CD4-positive, alpha-beta T cell treated with Interleukin-15 for 4 hours (primary cell): ENCODE measurements at places on chromosomes 6 and 20.
A peak's percentile ranks its signal among the peaks of the same experiment; 100 is the strongest.

GRCh38 chr20:36466089-36466488 lies 75.2 kb upstream of the MYL9 start:
- DNase-seq = no peak

DNA sequence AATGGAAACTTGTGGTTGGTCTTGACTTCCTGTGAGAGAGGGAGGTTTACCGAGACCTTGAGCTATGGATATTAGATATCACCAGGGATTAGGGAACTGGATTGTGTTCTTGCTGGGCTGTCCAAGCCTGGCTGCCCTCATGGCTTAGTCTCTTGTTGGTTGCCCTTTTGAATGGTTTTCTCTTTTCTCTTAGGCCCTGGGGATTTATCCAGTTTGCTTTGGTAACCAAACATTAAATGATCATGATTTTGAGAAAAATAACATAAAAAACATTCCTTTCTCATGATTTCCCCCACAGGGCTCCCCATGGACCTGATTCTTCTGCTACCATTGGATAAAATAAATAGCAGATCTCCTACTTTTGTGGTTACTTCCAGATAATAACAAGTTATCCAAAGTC lies 306.4 kb upstream of the RNF217 start:
- no peak for DNase-seq

GRCh38 chr20:19129306-19129705 lies 83.1 kb upstream of the SLC24A3 start:
- no peak for DNase-seq

DNA sequence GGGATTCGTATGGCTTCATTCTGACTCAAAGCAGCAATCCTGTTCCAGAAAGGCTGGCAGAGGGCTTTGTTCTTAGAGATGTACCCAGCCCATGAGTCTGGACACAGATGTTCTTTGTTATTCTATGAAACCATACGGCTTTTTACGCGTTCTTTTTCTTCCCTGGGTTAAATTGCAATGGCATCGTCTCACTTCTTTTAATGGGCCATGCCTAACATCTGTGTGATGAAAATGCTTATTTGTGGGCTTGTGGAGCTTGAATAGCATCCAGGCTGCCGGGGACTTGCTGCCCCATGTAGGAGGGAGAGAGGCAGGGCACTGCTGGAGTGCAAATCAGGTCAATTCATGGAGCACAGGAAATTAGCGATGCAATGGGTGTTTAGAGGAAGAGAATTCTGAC lies 19.4 kb downstream of the FAM50B start:
- no peak for DNase-seq

DNA sequence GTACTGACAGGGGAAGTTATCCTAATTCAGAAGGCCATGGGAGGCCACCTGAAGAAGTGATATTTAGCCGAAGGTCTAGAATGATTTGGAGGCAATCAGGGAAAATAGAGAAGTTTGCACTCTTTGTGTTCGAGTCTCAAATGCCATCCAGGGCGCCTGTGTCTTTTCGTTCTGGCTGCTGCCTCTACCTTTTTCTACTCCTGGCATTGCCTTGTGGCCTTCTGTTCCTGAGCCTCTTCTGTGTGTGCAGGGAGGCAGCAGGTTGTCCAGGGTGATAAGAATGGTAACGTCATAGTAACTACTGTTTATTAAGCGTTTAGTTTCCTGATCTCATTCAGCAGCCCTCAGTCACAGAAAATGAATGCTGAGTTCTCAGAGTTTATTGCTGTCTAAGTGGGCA lies 252.1 kb downstream of the FARS2 start:
- no peak for DNase-seq

- DNase-seq = peak; percentile 65
Observed at GRCh38 chr6:13336553-13336952, 8.2 kb upstream of the TBC1D7 start.

DNA sequence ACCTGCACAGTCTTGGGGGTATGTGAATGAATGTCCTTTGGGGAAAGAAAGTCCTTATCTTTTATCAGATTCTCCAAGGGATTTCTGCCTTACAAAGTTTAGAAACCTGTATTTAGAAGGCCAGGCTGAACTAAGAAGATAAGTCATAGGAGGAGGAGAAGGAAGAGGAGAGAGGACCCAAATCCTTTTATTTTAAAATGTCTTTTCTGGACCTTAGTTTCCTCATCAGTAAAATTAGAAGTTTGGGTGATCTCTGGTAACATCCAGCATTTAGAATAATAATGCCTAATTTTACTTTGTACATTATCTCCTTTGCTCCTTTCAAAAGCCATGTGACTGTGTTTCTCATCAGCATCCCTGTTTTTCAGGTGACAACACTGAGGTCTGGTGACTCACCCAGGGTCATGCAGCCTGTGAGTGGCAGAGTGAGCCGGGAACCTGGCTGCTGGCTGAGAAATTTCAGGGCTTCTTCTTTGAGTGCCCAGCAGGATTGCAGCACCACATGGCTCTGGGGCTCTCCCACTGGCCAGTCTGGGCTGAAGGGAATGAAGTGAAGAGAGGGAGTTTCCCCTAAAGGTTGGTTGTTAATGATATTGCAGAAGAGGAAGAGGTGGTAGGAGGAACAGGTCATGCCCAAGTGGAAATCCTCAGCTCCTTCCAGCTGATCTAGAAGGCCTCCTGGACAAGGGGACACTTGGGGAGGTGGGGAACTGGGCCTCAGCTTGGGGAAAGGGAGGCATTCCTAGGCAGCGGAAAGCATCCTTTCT lies 34.0 kb downstream of the VEGFA start:
- no peak for DNase-seq

DNA sequence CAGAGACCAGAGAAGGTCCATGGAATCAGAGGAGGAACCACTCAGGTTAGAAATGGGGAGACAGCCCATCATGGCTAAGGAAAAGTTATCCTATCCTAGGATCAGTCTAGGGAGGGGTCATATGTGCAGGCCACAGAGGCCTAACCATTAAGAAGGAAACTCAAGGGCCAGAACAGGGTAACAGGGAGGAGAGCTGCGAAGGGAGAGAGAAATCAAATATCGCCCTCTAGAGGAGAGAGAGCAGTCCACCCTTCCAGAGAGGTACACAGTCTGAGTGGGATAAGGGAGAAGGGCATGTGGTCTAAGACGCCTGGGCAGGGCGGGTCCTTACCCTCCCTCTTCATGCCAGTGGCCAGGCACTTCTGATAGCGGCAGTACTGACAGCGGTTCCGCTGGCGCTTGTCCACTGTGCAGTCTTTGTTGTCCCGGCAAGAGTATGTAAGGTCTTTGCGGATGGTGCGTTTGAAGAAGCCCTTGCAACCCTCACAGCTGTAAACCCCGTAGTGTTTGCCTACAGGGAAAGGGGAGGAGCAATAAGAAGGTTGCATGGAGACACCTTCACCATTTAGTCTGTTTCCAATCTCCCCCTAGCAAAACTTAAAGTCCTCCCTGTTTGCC lies 2.9 kb downstream of the RXRB start:
- peak; percentile 57 for DNase-seq

DNA sequence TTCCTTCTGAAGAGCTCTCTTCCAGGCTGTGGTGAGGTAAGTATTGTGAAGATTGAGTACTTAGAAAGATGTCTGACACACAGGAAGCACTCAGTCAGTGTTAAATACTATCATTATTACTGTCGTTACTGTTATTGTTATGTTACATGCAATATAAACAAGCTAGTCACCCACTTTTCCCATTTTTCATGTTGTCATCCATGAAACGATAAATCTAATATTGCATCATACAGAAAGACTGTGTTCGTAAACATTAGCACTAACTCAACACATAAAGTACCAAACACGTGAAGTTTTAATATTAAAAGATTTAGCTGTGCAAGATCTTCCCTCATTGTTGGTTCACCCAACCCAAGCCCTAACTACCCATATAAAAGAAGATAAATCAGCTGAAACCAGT lies 109.2 kb upstream of the NRSN1 start:
- no peak for DNase-seq

GRCh38 chr20:62985444-62985778 lies 21.4 kb downstream of the BHLHE23 start:
- no peak for DNase-seq

- no peak for DNase-seq
Observed at GRCh38 chr20:51660672-51661608, 107.2 kb downstream of the ATP9A start.

- peak; percentile 35 for DNase-seq
Observed at GRCh38 chr6:43308101-43308989, at the start of gene CRIP3. CRIP3 (minus strand) TSS chr6:43308826; CDS start chr6:43308792, 34 bp downstream.

DNA sequence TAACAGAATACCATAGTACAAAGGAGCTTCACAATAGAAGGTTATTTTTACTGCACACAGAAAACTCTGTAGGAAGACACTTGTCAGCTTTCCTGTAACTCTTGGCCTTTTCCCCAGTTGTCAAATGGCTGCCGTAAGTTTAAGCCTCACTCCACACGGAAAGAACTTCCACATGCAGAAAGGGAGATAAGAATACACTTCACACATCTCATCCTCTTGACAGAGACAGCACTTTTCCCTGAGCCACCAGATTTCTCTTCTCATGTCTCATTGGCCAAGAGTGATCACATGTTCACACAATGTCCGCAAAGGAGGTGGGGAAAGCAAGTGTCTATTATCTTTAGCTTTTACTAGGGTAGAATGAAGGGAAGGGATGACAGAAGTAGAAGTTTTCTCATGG lies 540.7 kb downstream of the HAO1 start:
- no peak for DNase-seq

GRCh38 chr6:106883808-106884262 lies 90.7 kb downstream of the CD24 start:
- no peak for DNase-seq

DNA sequence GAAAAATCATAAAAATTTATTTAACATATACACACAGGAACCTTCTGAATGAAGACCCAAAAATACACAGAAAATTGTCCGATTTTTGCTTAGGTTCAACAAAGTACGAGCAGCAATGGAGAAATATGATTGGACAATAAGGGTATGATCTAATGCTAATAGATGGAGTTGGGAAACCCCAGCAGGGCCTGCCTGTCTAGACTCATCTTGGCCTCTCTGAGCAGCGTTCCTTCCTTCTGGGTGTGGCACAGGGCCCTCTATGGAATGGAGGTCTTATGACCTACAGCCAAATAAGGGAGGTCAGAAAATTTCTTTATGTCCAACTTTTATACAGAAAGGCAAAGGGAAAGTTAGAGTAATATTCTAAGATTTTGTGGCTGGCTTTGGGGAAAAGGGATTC lies 27.7 kb upstream of the ENPP4 start:
- no peak for DNase-seq

- DNase-seq = no peak
Observed at GRCh38 chr6:136067731-136068341, 182.3 kb downstream of the MTFR2 start.

- DNase-seq = no peak
Observed at GRCh38 chr6:134529921-134530320, 212.0 kb upstream of the SGK1 start.

GRCh38 chr6:7132398-7133035 lies 24.8 kb downstream of the RREB1 start:
- DNase-seq = no peak

DNA sequence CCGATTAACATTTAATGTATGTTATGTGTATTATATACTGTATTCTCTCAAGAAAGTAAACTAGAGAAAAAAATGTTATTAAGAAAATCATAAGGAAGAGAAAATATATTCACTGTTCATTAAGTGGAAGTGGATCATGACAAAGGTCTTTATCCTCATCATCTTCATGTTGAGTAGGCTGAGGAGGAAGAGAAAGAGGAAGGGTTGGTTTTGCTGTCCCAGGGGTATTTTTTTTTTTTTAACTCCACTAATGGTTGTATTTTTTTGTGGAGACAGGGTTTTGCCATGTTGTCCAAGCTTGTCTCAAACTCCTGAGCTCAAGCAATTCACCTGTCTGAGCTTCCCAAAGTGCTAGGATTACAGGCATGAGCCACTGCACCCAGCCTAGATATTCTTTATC lies 11.0 kb downstream of the ECT2L start:
- no peak for DNase-seq

GRCh38 chr6:124792386-124792785 lies 169.9 kb upstream of the RNF217 start:
- no peak for DNase-seq

- DNase-seq = peak; percentile 59
Observed at GRCh38 chr20:58870293-58871014, 17.9 kb downstream of the GNAS start.

DNA sequence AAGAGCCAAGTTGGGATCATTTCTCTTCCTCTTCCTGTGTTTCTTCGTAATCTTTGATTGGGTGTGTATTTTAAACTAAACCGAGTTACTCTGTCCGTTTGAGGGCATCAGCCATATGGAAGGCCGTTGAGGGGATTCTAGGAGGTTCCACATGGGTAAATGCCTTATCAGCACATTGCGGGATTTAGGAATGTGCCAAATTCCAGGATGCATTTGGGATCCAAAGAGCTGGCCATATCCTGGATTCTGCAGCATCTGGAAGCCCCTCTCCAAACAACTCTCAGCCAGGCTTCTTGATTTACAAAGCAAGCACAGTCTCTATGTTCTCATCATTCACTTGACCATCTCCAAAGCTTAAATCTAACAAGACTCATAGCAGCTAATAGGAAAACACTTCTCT lies 67.6 kb upstream of the RIN2 start:
- DNase-seq = no peak

DNA sequence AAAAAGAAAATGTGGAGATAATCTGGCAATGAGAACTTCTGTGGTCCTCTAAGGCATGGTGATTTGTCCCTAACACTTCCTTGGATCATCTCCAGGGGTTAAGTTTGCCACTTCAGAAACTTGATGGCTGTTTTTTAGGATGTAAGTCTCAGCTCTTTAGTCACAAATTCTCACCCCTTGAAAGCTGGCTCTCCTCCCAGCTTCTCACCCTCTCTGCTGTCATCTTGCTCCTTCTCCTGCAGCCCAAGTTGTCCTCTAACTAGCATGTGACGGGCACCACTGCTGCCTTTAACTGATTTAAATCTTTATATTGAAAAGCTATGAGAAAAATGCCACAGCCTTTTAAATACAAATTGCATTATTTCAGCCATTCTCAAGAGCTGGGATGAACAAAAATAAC lies 107.8 kb downstream of the MAP3K5 start:
- DNase-seq = no peak

DNA sequence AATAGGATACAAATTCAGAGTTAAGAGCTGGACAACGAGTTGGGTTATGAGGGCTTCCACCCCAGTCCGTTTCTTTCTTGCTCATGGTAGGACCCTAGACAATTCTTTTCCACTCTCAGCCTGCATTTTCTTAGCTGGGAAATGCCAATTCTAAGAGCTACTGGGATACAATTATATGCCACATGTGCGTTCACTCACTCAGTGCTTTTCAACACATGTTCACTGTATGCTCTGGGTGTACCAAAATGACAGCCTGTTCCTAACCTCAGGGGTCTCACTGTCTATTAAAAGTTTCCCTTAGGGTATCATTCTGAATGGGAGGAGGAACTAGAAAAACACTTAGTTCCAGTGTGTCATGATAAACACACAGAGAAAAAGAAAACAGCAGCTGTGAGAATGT lies 505 bp upstream of the DEFB115 start:
- no peak for DNase-seq
